CD4-positive, alpha-beta T cell (primary cell): ENCODE measurements at places on chromosomes 11 and 22. TPM values are rescaled to one million over a fixed set of nuclear protein-coding genes. Genes with fewer than 3 reads are reported as not detected.

- no peak for DNase-seq
These were observed 42.7 kb upstream of the FAM181B start for GRCh38 chr11:82776377-82776776.

DNA sequence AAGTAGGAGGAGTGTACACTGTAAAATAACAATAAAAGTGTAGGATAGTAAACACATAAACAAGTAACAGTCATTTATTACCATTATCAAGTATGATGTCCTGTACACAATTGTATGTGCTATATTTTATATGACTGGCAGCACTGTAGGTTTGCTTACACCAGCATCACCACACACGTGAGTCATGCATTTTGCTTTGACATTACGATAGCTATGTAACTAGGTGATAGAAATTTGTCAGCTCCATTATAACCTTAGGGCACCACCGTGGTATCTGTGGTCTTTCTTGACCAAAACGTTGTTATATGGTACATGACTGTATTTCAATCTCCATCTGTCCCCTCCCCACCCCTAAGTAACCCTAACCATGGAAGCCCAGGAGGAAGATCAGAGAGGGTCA, 1.1 kb downstream of the DNAL4 start:
- DNase-seq: no peak

ZBED5 gene
- total RNA-seq: 71.1 TPM

PRR33 gene
- total RNA-seq: not detected

MUC2 gene
- not detected for total RNA-seq
